ENCODE measurements at places on chromosomes 7 and 10. TPM values are rescaled to one million over a fixed set of nuclear protein-coding genes. Genes with fewer than 3 reads are reported as not detected.

GALNT17 gene
- 2.6 TPM for total RNA-seq

FBXO24 gene
- total RNA-seq = 0.79 TPM

AOAH gene
- total RNA-seq = 82.8 TPM

MMRN2 gene
- total RNA-seq = 1.1 TPM

FANK1 gene
- 7.5 TPM for total RNA-seq

GRCh38 chr7:98985406-98985805 is 107.1 kb downstream of the TRRAP start:
- no peak for DNase-seq

DNA sequence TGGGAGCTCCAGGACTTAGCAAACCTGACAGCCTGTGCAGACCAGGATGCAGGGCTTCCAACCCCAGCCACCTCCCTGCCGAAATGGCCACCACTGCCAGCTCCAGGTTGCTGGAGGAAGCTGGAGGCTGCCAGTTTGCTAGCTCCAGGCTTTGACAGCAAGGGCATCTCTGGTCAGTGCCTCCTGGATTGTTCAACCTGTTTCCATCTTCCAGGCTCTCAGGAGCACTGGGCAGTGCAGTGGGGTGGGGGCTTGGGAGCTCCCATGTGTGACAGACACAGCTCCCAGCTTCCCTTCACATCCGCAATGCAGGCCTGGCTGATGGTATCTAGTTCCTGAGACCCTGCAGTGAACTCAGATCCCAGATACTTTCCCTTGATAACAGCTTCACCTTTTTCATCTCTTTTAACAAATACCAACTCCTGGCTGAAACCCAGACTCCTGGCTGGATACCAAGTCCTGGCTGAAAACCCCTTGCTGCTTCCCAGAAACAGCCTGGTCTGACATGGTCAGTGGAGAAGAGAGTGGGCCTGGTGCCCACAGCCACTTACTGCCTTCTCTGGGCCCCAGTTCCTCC is 20.8 kb upstream of the RET start:
- DNase-seq = peak; percentile 1

DNA sequence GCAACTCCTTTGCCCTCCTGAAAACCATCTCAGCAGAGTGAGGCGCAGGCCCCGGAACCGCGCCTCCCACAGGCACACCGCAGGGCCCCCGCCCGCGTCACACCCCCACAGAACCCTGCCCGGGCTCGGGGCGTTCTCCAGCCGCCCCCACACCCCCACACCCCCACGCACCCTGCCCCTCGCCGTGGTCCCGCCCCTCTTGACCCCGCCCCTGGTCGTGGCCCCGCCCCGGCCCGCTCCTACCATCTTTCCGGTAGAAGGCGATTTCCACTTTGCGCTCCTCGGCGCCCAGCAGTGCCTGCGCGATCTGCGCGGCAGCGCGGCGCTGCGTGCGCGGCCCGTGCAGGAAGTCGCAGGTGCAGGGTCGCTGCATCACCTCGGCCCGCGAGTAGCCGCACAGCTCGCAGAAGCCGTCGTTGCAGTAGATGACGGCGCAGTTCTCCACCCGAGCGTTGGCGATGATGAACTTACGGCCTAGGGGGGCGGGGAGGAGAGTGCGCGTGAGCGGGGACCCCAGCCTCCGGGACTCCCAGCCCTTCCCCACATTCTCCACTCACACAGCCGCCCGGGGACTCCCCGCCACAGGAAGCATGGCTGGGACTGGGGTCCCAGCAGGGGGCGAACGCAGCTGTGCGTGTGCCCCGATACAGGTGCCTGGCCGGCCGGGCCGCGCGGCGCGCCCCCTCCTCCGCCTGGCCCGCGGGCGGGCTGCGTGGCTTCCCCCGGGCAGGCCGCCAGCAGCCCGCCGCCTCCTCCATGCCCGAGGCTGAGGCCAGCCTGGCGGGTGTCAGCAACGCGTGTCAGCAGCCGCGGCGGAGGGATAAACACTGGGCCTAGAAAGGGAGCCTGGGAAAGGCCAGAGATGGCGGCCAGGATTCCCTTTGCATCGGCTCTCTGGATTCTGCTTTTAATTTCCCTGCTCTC is 3.4 kb downstream of the KCNH2 start:
- peak; percentile 83 for DNase-seq

GRCh38 chr7:87223666-87224065 is 4.1 kb upstream of the TMEM243 start:
- no peak for DNase-seq

- DNase-seq = no peak
Observed at GRCh38 chr7:49631071-49631815, 142.2 kb upstream of the VWC2 start.

DNA sequence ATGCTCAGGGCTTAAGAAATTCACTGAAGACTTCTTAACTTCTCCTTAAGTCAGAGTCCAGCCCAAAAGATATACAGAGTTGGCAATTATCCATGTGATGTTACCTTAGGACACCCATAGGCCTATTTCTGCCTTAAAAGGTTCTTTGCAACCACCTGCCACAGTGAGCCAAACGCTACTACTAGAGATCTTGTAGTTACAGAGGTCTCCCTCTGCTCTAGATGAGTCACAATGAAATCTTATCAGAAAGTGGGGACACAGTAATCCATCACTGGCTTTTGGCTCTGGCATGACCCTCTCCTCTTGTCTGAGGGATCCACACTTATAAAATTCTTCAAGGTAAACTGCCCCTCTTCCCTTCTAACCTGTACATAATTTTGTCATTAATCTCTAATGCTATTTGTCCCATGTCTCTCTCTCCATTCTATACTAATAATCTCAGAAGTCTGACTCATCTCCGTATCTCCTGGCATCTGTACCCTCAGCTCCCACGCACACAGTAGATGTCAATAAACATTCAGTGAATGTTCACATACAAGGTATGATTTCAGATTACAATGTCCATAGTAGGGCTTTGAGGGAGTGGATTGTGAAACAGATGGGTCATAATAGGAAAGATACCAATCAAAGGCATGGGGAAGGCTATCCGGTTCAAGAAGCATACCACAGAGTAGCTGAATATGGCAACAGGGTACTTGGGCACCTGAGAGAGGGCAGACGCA is 112.1 kb downstream of the SGMS1 start:
- no peak for DNase-seq

GRCh38 chr10:124943301-124944092 is 1.6 kb downstream of the ZRANB1 start:
- no peak for DNase-seq

- DNase-seq = no peak
Observed at GRCh38 chr7:74267756-74268565, 13.8 kb upstream of the RFC2 start.

- DNase-seq = peak; percentile 82
Observed at GRCh38 chr7:66413379-66414114, 208.4 kb downstream of the TPST1 start.

DNA sequence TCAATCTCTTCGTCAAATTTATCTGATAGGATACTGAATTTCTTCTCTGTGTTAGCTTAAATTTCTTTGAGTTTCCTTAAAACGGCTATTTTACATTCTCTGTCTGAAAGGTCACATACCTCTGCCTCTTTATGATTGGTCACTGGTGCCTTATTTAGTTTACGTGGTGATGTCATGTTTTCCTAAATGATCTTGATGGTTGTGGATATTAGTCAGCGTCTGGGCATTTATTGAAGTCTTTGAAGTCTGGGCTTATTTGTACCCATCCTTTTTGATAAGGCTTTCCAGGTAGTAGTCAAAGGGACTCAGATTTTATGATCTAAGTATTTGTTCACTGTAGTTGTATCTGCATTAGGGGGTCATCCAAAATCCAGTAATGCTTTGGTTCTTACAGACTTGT is 1407.5 kb upstream of the LRRTM3 start:
- no peak for DNase-seq

- no peak for DNase-seq
Observed at GRCh38 chr7:140552240-140552679, 73.0 kb upstream of the MKRN1 start.

- DNase-seq = no peak
Observed at GRCh38 chr7:152597507-152597906, 78.4 kb downstream of the XRCC2 start.

- DNase-seq = no peak
Observed at GRCh38 chr10:58838561-58839208, 326.0 kb downstream of the BICC1 start.

GRCh38 chr10:87659571-87660483 is at the start of gene PAPSS2:
TSS of gene PAPSS2 (plus strand) at chr10:87659878. CDS start at chr10:87659982, 104 bp downstream.
- DNase-seq = peak; percentile 74

GRCh38 chr10:78972160-78972946 is 96.4 kb upstream of the ZMIZ1 start:
- DNase-seq = peak; percentile 59

- DNase-seq = no peak
Observed at GRCh38 chr10:5559642-5560141, 34.9 kb downstream of the CALML3 start.

DNA sequence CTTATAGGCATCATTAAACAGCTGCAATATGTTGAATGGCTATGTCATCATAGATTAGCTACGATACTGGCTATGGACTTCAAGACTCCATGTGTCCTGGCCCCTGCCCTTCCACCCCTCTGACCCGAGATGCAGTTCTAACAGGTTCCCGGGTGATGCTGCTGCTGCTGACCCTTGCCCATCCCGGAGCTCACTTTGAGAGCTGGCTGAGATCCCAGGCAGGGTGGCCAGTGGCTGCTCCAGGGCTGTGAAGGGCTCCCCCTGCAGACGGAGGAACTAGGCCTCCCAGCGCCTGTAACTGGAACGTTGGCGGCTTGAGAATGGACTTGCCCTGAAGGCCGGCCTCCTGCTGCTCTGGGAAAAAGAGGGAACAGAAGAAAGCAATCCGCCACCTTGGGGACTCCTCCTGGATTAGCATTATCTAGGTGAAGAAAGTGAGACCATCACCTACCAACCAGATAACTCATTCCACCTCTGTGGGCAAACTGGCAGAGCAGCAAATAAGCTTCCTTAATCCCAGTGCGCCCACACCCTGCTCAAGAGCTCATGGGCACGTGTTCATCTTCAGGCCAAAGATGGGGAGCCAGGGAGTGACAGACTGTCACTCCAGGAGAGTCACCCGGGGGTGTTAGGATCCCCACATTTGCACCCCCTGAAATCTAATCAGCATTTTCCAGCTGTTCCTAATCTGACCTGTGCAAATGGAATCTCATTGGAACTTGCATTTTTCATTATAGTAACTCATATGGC is 56.8 kb downstream of the PARP12 start:
- no peak for DNase-seq

DNA sequence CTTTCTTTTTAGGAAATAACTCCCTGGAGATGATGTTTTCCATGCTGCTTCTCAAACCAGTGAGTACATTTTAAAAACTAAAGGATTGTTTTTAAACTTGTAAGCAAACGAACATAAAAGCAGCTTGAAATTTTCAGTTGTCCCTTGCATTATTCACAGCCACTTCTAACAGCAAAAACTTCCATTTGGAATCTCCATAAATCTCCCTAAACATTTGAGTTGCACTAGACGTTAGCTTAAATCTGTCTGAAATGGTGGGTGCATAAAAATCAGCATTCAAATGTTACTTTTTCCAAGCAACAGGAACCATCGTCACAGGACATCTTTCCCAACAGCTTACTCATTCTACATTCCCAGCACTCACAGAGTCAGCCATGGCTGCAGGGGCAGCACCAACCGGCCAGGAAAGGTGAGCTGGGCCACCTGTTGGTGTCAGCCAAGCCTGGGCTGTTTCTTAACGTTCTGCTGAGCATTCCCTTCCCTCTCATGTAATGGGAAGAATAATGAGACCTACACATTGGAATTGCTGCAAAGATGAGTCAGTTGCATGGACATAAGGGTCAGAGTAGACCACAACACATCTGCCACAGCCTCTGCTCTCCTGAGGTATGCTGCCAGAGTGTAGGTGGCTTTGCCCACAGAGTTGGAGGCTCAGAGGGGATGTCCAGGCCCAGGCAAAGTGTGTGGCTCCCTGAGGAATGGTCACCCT is 163.2 kb downstream of the TNS3 start:
- no peak for DNase-seq

- DNase-seq = peak; percentile 82
Observed at GRCh38 chr10:11017570-11018431, at the start of gene CELF2. TSS of gene CELF2 (plus strand) at chr10:11017872. CDS start at chr10:11018090, 218 bp downstream.

DNA sequence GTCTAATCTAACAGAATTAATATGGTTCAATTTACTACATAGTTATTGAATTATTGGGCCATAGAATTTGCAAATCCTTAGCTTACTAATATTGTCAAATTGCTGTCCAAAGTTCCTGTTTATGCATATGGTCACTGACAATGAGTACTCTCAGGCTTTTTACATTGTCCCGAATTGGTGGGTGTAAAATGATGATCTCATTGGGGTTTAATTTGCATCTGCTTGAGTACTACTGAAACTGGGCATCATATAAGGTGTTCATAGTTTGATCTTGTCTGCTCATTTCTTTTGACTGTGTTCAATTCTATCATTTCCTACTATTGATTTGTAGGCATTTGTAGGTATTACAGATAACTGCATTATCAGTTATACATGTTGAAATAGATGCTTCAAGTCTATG is 12.7 kb downstream of the ABCA13 start:
- DNase-seq = no peak

- no peak for DNase-seq
Observed at GRCh38 chr7:112359086-112359485, 91.2 kb upstream of the IFRD1 start.

DNA sequence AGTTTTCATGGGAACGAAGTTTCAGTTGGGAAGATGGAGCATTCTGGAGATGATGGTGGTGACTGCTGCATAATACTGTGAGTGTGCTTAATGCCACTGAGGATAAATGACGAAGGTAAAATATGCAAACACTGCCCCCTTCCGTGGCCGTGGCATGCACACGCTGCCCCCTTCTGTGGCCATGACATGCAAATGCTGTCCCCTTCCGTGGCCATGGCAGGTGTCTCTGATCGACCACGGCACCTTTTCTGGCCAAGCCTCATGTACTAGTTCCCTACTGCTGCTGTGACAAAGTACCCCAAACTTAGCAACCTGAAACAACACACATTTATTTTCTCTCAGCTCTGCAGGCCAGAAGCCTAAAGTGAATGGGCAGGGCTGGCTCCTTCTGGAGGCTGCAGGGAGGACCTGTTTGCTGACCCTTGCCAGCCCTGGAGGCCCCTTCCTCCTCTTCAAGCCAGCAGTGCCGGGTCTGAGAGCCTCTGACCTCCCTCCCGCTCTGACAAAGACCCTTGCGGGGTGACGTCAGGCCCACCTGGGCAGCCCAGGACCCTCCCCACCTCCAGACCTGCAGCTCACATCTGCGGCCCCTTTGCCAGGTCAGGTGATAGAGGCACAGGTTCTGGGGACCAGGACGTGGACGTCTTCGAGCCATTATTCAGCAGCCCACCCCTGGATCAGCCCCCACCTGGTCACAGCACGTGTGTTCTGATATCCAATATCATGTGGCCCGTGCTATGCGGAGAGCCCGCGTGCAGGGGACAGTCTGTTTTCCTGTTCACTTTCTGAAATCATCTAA is 82.0 kb downstream of the MICALL2 start:
- DNase-seq = no peak

- no peak for DNase-seq
Observed at GRCh38 chr7:155194382-155195140, 103.1 kb upstream of the INSIG1 start.

DNA sequence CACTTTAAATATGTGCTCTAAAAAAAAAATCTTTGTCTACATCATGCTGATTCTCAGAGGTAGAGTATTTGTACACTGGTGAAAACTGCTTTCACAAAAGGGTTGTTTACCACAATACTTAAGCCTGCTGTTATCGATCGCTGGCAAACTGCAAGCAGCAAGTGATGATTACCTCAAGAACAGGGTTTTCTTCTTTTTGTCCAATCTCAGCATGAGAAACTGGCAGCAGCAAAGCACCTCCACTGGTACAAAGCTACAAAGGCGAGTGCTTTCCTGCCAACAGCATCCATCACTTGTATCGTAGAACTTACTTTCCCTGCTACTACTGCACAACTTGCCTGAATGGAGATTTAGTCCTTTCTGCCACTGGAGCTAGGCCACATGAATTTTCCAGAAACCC is 276.5 kb downstream of the DGKB start:
- no peak for DNase-seq

- DNase-seq = no peak
Observed at GRCh38 chr10:132471125-132471451, 66.5 kb upstream of the INPP5A start.
